ENCODE measurements at places on chromosomes 5 and 9. TPM values are rescaled to one million over a fixed set of nuclear protein-coding genes. Genes with fewer than 3 reads are reported as not detected.

The ERGIC1 gene
- 105 TPM for total RNA-seq

The TAF1L gene
- not detected for total RNA-seq

The SLC6A3 gene
- total RNA-seq = 0.19 TPM

The PCDHA4 gene
- total RNA-seq = 10.7 TPM

The B4GALT1 gene
- total RNA-seq = 150 TPM

The CA9 gene
- total RNA-seq = not detected

DNA sequence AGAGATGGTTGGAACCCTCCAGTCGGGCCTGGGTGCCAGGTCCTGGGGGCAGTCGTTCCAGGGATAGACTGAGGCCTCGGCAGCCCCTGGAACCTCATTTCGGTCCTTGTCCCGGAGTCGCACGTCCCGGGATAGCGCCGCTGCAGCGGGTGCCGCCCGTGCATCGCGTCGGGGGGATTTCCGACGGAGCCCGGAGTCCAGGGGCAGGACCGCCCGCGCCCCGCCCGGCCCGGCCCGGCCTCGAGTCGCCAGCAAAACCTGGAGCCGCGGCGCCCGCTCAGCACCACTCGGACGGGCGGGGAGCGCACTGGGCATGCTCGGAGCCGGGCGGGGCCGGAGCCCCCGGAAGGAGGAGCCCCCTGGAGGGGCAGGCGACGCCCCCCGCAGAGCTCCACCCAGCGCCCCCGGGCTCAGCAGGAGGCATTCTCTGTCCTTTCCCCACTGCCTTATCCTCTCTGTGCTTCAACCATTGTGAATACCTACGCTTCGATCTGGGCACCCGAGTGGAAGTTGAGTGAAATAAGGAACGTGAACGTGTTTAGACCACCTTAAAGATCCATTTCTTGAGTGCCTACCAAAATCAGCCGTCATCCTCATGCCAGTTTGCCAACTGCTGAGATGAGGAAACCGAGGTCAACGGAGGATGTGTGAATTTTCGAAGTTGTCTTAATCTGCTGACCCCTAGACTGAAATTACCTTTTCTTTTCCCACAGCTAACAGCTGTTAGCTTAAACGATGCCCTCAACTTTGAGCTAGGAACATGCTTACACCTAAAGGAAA lies 1.7 kb upstream of the PTPN3 start:
- no peak for DNase-seq

- no peak for DNase-seq
These were observed 621.0 kb upstream of the ADAMTS16 start for GRCh38 chr5:4518903-4519672.

DNA sequence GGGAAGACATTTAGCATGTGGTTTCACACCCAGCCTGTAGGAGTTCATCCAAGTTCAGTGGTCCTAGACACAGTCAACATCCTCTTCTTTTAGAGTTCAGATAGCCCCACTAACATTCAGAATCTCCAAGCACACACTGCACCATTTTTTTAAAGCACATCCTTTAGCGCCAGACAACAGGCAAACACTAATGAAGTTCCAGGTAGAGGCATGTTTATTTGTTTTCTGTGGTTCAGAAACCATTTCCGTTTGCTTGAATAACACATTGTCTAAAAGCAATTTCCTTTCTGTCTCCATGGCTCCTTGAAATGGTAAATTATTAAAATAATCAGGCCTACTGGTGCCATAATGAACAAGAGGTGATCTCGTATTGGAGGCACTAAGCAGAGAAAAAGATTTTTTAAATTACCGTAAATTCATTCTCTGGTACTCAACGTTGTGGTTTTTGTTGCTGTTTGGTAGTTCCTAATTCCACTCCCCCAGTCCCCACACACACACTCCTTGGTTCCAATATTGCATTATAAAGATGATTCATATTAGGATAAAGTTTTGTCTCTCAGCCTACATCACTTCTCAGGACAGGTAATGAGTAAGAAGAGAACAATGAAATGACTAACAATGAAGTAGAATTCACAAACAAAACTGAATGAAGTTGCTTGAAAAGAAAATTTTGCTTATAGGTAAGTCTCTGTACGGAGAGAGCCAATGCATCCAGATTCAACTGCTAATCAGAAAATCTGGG lies 153.1 kb downstream of the PCSK1 start:
- no peak for DNase-seq

- DNase-seq = no peak
These were observed 182 bp downstream of the SCAMP1 start for GRCh38 chr5:78360674-78360923.

DNA sequence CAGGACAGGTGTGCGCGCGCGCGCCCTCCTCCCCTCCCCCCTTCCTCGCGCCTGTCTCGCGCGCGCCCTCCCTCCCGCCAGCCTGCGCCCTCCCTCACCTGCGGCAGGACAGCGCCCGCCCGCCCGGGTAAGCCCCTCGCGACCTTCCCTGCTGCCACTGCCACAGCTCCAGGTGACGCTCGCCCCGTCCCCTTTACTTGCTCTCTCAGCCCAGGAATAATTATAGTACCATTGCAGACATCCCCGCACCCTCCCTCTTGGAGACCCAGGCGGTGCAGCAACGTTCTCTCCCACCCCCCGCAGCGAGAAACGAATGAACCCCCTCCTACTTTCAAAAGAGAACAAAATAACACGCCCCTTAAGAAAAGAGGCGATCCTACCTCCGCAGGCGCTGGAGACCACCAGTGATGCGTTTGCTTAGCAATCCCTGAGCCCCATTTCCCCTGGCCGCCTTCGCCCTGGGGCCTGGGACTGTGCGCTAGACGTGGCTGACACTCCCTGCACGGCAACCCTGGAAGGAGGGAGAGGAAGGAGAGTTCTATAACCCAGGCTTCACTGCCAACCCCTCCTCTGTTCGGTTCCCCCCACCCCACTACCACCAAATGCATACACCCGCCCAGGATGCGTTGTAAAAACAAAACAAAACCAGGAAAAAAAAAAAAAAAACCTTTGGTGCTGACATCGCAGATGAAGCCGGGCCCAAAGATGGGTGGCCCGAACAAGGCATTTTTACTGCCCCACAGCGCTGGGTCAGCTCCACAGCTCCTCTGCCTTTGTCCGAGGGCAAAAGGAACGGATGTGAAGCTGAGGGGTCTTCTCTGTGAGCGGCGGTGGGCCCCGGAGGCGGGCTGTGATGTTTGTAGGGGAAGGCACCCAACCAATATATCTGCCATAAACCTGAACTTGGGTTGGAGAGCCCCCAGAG lies 5.6 kb upstream of the PURA start:
- DNase-seq = no peak

DNA sequence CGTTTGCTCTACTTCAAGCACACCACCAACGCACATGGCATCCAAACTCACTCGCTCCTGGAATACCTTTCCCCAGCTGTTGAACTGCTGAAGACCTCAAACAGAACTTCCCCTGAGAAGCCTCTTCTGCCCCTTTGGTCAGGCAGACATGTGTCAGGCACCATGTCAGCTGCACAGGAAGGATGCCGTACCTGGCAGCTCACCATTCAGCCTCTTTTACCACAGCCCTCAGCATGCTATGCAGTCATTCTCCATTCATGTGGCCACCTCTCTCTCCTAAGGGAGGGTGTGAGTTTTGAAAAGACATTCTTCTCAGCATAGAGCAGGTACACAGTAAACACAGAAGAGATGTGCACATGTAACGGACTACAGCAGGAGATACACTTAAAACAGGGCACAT lies 14.2 kb downstream of the IL4 start:
- no peak for DNase-seq

- no peak for DNase-seq
These were observed 17.4 kb downstream of the EGR1 start for GRCh38 chr5:138482638-138483037.

- no peak for DNase-seq
These were observed 649.4 kb downstream of the CCDC171 start for GRCh38 chr9:16202221-16202620.

DNA sequence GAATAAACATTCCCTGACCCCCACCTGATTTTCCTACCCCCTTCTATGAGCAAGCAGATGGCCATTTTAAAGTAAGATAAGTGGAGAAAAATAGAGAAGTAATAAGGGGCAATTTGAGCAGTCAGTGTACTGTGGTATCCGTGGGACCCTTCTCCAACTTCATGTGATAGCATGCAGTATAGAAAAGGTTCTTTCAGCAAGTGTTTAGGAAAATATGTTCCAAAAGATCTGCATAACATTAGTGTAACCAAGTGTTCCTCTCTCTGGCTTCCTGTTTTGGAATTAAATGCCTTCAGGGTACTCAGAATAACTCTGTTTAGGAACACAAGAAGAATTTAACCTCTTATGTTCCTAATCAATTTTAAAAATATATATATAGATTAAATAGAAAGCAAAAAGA lies 134.9 kb downstream of the ATG10 start:
- DNase-seq = no peak
